Epithelial cell of proximal tubule (primary cell): ENCODE measurements at places on chromosomes 3 and 15. TPM values are rescaled to one million over a fixed set of nuclear protein-coding genes. Genes with fewer than 3 reads are reported as not detected.

Gene RBP2
- not detected in 2 replicates for total RNA-seq

Gene CKMT1A
- total RNA-seq: 4.0 and 8.1 TPM in 2 replicates

Gene EID1
- total RNA-seq: 196 and 202 TPM in 2 replicates

Gene ATP13A5
- not detected in 2 replicates for total RNA-seq
